ENCODE measurements at places on chromosomes 5 and 9. TPM values are rescaled to one million over a fixed set of nuclear protein-coding genes. Genes with fewer than 3 reads are reported as not detected.

The GFI1B gene
- total RNA-seq = not detected

The OLFML2A gene
- not detected for total RNA-seq

The ZNF608 gene
- not detected for total RNA-seq

The PCDHGC5 gene
- total RNA-seq = not detected

The TAS2R1 gene
- total RNA-seq = not detected

GRCh38 chr5:142685418-142686209, at the start of gene FGF1:
TSS of gene FGF1 (minus strand) at chr5:142686090. CDS start at chr5:142614127, 71,963 bp downstream.
- no peaks in the 10 kb centered on the region for H3K36me3 ChIP-seq
- no peak for DNase-seq
- no peaks in the 10 kb centered on the region for H3K4me1 ChIP-seq
- no peaks in the 10 kb centered on the region for H3K27me3 ChIP-seq
- no peak within 1 kb of the TSS for H3K4me3 ChIP-seq
- no peak within 1 kb of the TSS for H3K27ac ChIP-seq

GRCh38 chr9:128706671-128707381, 4.5 kb downstream of the PKN3 start:
- H3K4me3 ChIP-seq = no peak overlapping the region
- H3K27me3 ChIP-seq = no peaks in the 10 kb centered on the region
- peaks cover 5% of the 10 kb centered on the region for H3K4me1 ChIP-seq
- H3K36me3 ChIP-seq = no peaks in the 10 kb centered on the region
- H3K27ac ChIP-seq = no peak overlapping the region

GRCh38 chr9:126521089-126521488, 92.6 kb upstream of the LMX1B start:
- H3K4me1 ChIP-seq = peaks cover 36% of the 10 kb centered on the region
- no peak overlapping the region for H3K27ac ChIP-seq

GRCh38 chr9:83027153-83027891, 35.6 kb downstream of the RASEF start:
- H3K27ac ChIP-seq = no peak overlapping the region
- H3K4me1 ChIP-seq = no peaks in the 10 kb centered on the region
- no peaks in the 10 kb centered on the region for H3K27me3 ChIP-seq
- no peak for DNase-seq
- no peak overlapping the region for H3K4me3 ChIP-seq

- DNase-seq = no peak
- H3K27me3 ChIP-seq = no peaks in the 10 kb centered on the region
- H3K27ac ChIP-seq = no peak overlapping the region
- no peaks in the 10 kb centered on the region for H3K36me3 ChIP-seq
- no peak overlapping the region for H3K4me3 ChIP-seq
Measured at GRCh38 chr5:97943036-97943435, 760.0 kb upstream of the RIOK2 start.

GRCh38 chr9:68981789-68982188, 32.1 kb downstream of the PRKACG start:
- H3K4me1 ChIP-seq = peaks cover 16% of the 10 kb centered on the region
- no peaks in the 10 kb centered on the region for H3K27me3 ChIP-seq
- H3K4me3 ChIP-seq = no peak overlapping the region
- H3K27ac ChIP-seq = no peak overlapping the region

DNA sequence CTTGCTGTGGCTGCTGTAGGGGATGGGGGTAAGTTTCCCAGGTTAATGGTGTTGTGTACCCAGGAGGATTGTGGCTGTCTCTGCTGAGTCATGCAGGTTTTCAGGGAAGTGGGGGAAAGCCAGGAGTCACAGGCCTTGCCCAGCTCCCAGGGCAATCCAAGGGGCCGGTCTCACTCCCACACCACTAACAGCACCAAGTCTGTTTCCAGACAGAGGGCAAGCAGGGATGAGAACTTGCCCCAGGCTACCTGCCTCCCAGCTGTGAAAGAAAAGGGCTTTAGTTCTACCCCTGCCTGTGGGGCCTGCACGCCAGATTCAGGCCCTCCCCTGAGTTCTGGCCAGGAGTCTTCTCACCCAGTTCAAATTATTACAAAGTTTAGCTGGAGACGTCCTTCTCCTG, 579.8 kb upstream of the ST8SIA4 start:
- H3K27ac ChIP-seq = no peak overlapping the region
- H3K27me3 ChIP-seq = no peaks in the 10 kb centered on the region
- no peak for DNase-seq

DNA sequence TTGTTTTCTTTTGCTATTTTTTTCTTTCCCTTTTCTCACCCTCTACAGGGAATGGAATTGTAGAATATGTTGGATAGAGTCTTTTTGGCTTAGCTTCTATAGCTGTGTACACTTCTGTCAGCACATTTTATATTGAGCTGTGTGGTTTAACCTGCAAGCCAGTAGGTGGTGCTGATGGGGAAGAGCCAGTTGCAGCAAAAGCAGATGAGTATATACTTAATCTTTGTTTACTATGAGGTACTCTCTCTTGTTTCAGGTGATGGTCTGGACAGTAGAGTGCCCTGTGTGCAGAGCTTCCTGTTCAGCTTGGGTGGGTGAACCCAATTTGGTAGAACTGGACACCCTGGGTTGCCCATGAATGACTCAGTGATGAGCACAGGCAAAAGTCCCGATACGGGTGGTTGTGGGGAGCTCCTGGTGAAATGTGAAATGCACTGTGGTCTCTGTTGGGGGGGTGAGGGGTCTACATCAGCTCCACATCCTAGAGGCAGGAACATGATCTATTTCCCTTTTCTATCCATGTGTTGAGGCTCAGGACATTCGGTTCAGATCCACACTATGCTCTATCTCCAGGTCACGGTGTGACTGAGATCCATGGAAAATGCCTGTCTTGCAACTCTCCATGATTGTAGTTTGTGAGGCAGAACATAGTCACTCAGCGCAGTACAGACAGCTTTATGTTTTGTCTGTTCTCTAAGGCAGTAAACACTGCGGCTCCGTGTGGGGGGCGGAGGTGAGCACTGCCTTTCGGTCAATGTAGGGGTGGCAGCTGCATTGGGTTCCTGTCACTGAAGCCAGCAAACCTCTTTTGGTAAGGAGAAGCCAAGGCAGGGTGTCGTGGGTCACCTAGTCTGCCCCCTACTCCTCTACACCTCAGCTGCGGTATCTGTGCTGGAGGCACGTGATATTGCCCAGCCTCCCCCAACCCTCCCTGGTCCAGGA, 353.2 kb downstream of the PRR16 start:
- no peak overlapping the region for H3K4me3 ChIP-seq
- no peak for DNase-seq
- no peaks in the 10 kb centered on the region for H3K4me1 ChIP-seq
- H3K27ac ChIP-seq = no peak overlapping the region
- no peaks in the 10 kb centered on the region for H3K36me3 ChIP-seq

- H3K36me3 ChIP-seq = no peaks in the 10 kb centered on the region
- H3K4me3 ChIP-seq = no peak overlapping the region
- no peak for DNase-seq
- H3K4me1 ChIP-seq = no peaks in the 10 kb centered on the region
- no peak overlapping the region for H3K27ac ChIP-seq
Measured at GRCh38 chr5:171521219-171521633, 101.8 kb downstream of the FGF18 start.

GRCh38 chr9:130688072-130688471, 5.5 kb upstream of the EXOSC2 start:
- DNase-seq = no peak
- no peaks in the 10 kb centered on the region for H3K27me3 ChIP-seq
- H3K27ac ChIP-seq = no peak overlapping the region
- peaks cover 31% of the 10 kb centered on the region for H3K4me1 ChIP-seq
- H3K4me3 ChIP-seq = no peak overlapping the region

- H3K36me3 ChIP-seq = no peaks in the 10 kb centered on the region
- H3K27ac ChIP-seq = no peak overlapping the region
- H3K27me3 ChIP-seq = no peaks in the 10 kb centered on the region
Measured at GRCh38 chr9:130453487-130453886, 8.7 kb downstream of the ASS1 start.

DNA sequence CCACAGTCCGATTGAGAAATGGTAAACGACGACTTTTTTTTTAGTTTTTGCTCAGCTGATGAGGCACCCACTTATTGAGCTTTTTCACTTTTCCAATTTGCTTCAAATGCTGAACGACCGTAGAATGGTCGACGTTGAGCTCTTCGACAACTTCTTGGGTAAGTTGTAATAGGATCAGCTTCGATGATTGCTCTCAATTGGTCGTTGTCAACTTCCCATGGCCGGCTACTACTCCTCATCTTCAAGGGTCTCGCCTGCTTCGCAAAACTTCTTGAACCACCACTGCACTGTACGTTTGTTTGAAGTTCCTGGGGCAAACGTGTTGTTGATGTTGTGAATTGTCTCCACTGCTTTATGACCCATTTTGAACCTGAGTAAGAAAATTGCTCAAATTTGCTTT, 35.7 kb downstream of the NSD1 start:
- H3K27ac ChIP-seq = no peak overlapping the region
- H3K4me3 ChIP-seq = no peak overlapping the region
- H3K36me3 ChIP-seq = peaks cover 4% of the 10 kb centered on the region
- peaks cover 3% of the 10 kb centered on the region for H3K4me1 ChIP-seq
- H3K27me3 ChIP-seq = no peaks in the 10 kb centered on the region

DNA sequence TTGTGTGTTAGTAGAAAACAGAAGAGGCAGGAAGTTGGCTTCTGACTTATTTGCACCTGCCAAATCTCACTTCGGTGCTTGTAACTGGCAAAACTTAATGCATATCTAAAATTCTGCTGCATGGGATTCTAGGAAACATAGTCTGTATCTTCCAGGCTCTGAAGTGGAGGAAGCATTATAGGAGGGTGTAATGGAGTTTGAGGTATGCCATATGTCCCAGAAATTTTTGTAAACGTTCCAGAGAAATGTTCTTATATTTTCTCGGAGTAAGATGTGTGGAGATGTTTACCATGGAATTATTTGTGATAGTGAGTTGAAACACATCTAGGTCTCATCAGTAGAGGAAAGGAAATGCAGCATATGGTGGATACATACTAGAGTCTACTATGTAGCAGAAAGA, 1329.0 kb upstream of the NUDT12 start:
- no peak overlapping the region for H3K4me3 ChIP-seq
- H3K27ac ChIP-seq = no peak overlapping the region
- H3K27me3 ChIP-seq = no peaks in the 10 kb centered on the region
- H3K4me1 ChIP-seq = no peaks in the 10 kb centered on the region
- no peak for DNase-seq

- no peak overlapping the region for H3K4me3 ChIP-seq
- no peak for DNase-seq
- H3K27me3 ChIP-seq = no peaks in the 10 kb centered on the region
- H3K36me3 ChIP-seq = no peaks in the 10 kb centered on the region
- H3K27ac ChIP-seq = no peak overlapping the region
Measured at GRCh38 chr5:73328640-73329039, 119.9 kb downstream of the FOXD1 start.

- H3K36me3 ChIP-seq = no peaks in the 10 kb centered on the region
- no peaks in the 10 kb centered on the region for H3K27me3 ChIP-seq
- H3K4me3 ChIP-seq = no peak overlapping the region
- no peak for DNase-seq
- no peak overlapping the region for H3K27ac ChIP-seq
- no peaks in the 10 kb centered on the region for H3K4me1 ChIP-seq
Measured at GRCh38 chr5:169333518-169333917, 32.6 kb upstream of the SLIT3 start.

DNA sequence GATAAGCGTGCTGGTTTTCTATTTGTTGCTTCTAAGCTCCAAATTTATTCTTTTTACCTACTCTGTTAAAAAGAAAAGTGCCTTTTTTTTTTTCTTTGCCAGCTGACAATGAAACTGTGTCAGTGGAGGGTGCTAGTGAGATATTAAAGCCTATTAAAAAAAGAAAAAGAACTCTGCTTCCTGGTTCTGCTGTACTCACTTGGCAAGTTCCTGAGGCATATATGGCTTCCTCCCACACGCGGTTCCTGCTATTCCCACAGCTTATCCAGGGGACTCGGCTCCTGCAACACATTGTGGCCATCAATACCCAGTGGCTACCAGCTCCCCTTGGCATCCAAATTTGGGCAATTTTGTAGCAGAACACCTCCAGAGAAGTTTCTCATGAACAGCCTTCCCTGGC, 1977.7 kb upstream of the CDH9 start:
- H3K36me3 ChIP-seq = no peaks in the 10 kb centered on the region
- no peak for DNase-seq
- no peaks in the 10 kb centered on the region for H3K27me3 ChIP-seq
- H3K27ac ChIP-seq = no peak overlapping the region
- H3K4me3 ChIP-seq = no peak overlapping the region

DNA sequence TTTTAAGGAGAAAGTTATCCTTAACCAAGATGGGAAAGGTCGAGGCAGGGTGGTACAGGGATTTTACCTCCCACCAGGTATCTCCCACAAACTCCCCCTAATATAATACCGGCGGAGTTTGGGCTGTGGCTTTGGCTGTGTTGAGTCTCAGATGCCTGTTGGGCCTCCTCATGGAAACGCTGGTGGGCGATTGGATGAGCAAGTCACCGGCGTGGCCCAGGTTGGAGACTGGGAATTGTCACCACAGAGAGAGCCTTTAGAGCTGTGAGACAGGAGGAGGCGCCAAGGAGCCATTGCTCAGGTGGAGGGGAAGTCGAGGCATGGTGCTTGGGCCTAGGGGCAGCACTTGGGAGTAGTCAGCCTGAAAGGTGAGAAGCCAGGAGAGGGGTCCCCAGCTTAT, 3.4 kb upstream of the CAMSAP1 start:
- H3K4me3 ChIP-seq = no peak overlapping the region
- DNase-seq = no peak
- peaks cover 13% of the 10 kb centered on the region for H3K36me3 ChIP-seq
- H3K4me1 ChIP-seq = peaks cover 31% of the 10 kb centered on the region
- H3K27ac ChIP-seq = no peak overlapping the region

DNA sequence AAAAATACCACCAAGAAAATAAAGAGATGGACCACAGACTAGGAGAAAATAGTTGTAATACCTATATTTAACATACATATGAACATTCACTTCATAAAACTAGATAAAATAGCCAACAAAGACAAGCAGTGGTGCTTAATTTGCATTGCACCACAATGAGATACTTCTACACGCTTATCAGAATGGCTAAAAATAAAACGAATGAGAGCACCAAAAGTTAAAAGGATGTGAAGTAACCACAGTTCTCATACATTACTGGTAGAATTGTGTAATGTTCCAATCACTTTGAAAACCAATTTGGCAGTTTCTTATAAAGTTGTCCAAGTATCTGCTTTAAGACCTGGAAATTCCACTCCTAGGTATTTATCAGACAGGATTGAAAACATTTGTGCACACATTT, 198.9 kb upstream of the SGCD start:
- H3K4me3 ChIP-seq = no peak overlapping the region
- no peaks in the 10 kb centered on the region for H3K27me3 ChIP-seq
- no peaks in the 10 kb centered on the region for H3K36me3 ChIP-seq
- no peak overlapping the region for H3K27ac ChIP-seq
- H3K4me1 ChIP-seq = no peaks in the 10 kb centered on the region

- no peak overlapping the region for H3K27ac ChIP-seq
- H3K4me1 ChIP-seq = no peaks in the 10 kb centered on the region
- no peak for DNase-seq
- no peaks in the 10 kb centered on the region for H3K27me3 ChIP-seq
- no peaks in the 10 kb centered on the region for H3K36me3 ChIP-seq
Measured at GRCh38 chr5:82164977-82165713, 113.0 kb downstream of the RPS23 start.

Measured in CD4-positive, alpha-beta memory T cell (primary cell).